ENCODE measurements at places on chromosomes 6 and 20.

GRCh38 chr6:33985313-33985751 is 160.6 kb downstream of the GRM4 start:
- DNase-seq = no peak

- DNase-seq = no peak
Measured at GRCh38 chr20:52129611-52130010, 62.0 kb downstream of the ZFP64 start.

- DNase-seq = no peak
Measured at GRCh38 chr6:150599199-150600009, at the start of gene PLEKHG1. PLEKHG1 (plus strand) TSS chr6:150599885; CDS start chr6:150733682, 133,797 bp downstream.

DNA sequence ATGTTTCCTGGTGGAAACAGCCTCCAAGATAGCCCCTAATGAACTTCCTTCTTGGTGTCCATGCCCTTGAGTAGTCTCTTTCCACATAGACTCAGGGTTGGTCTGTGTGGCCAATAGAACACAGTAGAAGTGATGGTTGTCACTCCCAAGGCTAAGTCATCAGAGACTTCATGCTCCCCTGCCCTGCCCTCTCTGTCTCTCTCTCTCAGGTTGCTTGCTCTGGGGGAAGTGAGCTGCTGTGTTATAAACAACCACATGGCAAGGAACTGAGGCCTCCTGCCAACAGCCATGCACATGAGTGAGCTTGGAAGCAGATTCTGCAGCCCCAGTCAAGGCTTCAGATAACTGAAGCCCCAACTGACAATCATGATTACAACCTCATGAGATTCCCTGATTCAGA is 85.3 kb upstream of the SLC22A16 start:
- no peak for DNase-seq

GRCh38 chr20:6051505-6051904 is 2.4 kb downstream of the LRRN4 start:
- peak; percentile 41 for DNase-seq

GRCh38 chr20:8428988-8429387 is 296.9 kb downstream of the PLCB1 start:
- DNase-seq = no peak

- no peak for DNase-seq
Measured at GRCh38 chr6:83192456-83192855, 609 bp downstream of the PGM3 start.

GRCh38 chr6:40551966-40552505 is 35.1 kb downstream of the LRFN2 start:
- no peak for DNase-seq

GRCh38 chr6:151172751-151173150 is 67.0 kb upstream of the AKAP12 start:
- no peak for DNase-seq

- no peak for DNase-seq
Measured at GRCh38 chr6:157181649-157182048, 141.7 kb downstream of the TMEM242 start.

- peak; percentile 12 for DNase-seq
Measured at GRCh38 chr20:49132995-49133478, 55.1 kb downstream of the STAU1 start.

All from AG04449 (cell line).